ENCODE measurements at places on chromosomes 12 and 14.

GRCh38 chr12:91274916-91275315 lies 92.3 kb upstream of the DCN start:
- no peak for DNase-seq

DNA sequence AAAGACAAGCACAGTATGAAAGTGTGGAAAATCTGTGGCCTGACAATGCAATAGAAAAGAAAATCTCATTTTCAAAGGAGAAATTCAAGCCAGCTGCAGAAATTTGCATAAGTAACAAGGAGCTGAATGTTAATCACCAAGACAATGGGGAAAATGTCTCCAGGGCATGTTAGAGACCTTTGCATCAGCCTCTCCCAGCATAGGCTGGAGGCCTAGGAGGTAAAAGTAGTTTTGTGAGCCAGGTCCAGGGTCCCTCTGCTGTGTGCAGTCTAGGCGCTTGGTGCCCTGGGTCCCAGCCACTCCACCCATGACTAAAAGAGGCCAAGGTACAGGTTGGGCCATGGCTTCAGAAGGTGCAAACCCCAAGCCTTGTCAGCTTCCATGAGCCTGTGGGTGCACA lies 58.3 kb downstream of the TESPA1 start:
- DNase-seq = no peak

GRCh38 chr14:71692496-71692895 lies 239.7 kb upstream of the RGS6 start:
- DNase-seq = no peak

- DNase-seq = no peak
Measured at GRCh38 chr12:46222636-46223035, 46.2 kb downstream of the SLC38A1 start.

GRCh38 chr12:124914392-124915238 lies at the start of gene UBC:
TSS of gene UBC (minus strand) at chr12:124914650. CDS start at chr12:124913771, 879 bp downstream.
- DNase-seq = peak; percentile 92

DNA sequence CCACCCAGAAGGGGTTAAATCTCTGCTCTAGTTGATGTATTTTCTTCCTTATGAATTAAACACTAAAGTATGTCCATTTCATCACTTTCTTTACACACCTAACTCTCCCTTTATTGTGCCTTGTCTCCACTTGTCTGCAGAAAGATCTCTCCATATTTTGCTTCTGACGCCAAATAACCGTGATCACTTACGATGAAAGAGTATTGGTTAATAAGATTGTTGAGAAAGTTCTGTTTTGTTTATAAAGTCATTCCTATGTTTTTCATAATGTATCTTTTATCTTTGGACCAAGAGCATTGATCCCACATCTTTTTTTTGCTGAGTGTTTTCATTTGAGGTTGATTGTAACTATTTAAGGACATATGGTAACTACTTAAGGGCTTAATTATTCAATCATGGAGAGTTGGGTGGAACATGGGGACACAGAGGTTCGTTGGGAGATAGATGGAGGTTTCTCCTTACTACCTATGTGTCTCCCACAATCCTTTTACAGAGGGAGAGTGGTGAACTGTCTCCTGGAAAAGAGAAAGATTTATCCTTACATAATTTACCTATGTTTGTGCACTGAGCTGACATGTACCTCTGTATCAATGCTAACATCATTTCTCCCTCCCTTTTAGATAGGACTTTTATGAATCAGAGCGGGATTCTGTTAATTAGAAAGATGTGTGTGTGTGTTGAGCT lies 120.7 kb upstream of the SLC38A2 start:
- no peak for DNase-seq

GRCh38 chr12:58206876-58207275 lies 265.5 kb downstream of the ATP23 start:
- no peak for DNase-seq

Measured in lower leg skin (tissue), 4 donors.